ENCODE measurements at places on chromosomes 13 and 19.

- no peak for DNase-seq
These were observed 622 bp downstream of the RASA3 start for GRCh38 chr13:114131583-114132418.

DNA sequence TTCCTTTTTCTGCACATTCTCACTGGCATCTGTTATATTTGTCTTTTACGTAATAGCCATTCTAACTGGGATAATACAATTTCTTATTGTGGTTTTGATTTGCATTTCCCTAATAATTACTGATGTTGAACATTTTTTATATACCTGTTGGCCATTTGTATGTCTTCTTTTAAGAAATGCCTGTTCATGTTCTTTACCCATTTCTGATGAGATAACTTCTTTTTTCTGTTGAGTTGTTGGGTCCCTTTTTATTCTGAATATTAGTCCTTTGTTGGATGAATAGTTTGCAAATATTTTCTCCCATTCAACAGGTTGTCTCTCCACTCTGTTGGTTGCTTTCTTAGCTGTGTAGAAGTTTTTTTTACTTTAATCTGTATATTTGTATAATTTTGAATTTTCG, 147.7 kb upstream of the TRPC4 start:
- DNase-seq = no peak

DNA sequence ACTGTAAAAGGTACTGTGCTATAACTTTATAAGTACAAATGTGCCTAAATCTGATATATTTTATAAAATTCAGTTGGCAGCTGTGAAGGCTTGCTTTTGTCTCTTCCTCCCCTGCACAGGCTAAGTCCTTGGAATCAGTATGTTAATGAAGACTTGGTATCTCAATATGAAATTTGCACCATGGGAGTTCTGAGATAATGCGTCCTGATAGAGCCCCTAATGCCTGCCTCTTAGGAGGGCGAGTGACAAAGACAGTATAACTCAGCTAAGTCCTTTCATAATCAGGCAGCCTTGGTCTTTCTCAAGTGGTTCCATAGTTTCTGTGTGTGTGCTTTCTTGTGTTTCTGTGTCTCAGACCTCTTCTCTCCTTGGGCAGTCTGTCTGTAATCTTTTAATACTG, 14.7 kb downstream of the LRCH1 start:
- DNase-seq = no peak

DNA sequence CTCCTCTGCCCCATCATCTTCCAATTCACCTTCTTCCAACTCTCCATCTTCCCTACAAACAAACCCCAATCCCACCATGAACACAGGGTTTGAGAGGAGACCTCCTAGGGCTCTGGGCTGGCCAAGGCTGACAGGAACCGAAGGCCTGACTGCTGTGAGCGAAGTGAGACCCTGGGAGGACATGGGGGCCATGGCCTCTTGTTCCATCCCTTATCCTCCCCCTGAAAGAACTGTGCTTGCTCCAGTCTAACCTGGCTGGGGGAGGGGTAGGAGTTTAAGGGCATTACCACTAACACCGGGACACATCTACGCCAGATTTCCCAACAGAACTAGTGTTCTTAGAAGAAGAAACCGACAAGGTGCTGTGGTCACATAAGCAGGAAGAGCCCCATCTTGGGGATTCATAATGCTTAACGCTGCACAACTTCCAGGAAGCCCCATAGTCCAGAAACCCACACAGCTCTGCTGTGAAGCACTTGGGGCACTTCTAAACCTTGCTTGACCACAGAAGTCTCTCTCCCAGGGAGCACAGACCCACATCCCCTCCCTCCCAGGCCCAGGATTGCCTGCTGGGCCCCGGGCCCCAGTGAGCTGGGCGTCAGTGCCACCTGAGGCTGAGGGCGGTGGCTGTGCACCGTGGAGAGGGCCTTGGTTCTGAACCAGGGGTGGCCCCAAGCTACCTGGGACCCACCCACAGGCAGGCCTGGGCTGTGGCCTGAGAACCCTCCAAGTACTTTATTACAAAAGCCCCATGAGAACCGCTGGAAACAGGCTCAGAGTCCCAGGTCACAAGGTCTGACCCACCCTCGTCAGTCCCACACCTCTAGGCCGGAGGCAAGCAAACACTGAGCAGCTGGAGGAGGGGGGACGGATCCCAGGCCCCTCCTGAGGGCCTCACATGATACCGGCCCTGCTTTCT, 18.8 kb downstream of the ZC3H4 start:
- no peak for DNase-seq

GRCh38 chr19:14954071-14954655, 12.9 kb downstream of the OR7C2 start:
- DNase-seq = no peak

DNA sequence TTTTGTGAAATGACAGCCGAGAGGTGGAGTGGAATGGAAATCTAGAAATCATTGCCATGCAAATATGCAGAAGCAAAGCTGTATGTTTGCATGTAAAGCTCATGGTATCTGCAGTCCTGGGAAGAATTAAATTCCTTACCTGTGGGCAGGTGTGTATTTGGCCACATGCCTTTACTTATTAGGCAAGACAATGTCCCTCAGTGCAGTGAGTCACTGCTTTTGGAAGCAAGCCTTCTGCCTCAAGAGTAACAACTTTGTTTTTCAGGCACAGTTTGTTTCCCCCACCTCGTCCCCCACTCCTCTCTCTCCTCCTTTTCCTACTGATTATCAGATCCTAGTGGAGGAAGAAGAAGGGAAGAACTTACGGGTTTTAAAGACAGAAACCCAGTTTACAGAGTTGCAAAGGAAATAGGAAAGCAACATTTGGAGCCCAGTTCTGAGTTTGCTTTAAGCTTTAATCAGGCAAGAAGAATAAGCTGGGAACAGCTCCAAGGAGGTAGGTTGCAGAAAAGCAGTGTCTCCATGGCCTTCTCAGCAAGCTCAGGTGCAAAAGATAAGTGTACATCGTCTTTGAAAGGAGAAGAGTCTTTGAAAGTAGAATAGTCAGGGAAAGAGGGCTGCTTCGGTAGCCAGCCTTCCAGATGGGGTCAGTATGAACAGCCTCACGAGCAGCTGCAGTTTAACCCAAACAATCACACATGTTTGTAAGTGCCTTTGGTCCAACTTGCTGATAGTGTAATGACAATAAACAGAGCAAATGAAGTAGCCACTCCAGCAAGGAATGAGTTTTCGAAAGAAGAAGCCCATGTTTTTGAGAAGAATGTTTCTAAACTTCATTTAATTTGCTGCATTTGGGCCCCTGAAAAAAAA, 190.1 kb downstream of the KLF5 start:
- DNase-seq = no peak

DNA sequence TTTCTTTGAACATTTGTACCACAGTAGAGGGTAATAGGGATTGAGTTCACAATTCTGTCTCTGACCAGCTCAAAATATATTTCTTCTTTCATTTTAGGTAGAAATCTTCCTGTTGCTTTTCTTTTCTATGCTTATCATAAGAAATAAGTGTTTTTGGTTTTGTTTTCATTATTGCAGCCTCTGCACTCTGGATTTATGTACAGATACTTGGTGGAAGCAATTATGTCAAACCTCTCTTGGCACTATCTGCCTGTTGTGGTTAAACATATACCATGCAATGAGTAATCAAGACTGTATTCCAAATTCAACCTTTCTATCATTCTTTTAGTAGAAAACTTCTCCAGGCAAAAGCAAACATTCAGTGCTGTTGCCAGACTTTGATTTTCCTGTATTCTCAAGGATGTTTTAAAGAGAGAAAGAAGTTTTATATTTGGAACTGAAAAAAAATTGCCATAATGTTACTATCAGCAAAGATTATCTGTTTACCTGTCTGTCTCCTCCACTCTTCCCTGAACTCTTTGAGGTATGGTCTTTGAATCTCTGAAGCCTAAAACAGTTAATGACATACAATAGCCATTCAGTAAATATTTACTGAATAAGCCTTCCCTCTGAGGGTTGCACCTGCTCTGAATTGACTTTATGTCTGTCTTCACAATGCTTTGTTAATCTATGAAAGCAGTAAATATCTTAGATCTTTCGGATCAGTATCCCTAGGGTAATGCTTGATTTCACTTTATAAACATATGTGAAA, 612.5 kb upstream of the PRR20A start:
- DNase-seq = no peak

DNA sequence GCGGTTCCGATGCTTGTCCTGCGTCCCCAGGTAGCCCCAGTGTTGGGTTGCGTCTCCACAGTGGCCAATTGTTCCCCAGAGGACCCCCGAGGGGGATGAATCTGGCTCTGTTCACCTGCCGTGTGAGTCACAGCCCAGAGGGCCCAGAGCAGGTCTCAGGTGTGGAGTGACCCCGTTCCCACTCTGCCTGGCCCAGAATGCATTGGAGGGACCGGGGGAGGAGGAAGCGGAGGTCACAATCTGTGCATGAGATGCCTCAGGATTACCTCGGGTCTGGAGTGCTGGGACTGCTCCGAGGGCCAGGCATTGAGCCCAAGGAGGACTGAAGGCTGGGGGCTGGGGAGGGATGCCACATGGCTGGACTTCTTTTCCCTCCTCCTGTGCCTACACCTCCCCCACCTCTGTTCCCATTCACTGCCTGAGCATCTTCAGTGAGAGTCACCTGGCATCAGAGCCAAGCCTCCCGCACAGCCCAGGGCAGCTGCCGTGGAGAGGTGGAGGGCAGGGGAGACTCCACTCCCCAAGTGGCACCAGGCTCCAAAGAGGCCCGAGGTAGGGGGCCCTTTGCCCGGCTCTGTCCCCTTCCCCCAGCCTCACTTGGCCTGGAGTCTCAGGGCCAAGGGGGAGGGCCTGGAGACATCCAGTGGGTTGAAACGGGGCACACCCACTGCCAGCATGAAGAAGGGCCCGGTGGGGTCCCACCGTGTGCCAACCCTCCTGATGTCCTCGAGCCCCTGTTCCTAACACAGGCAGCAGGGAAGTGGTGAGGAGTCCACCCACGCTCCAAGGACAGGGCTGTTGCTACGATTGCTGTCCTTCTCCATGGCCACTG, 81.1 kb downstream of the CHST8 start:
- no peak for DNase-seq

DNA sequence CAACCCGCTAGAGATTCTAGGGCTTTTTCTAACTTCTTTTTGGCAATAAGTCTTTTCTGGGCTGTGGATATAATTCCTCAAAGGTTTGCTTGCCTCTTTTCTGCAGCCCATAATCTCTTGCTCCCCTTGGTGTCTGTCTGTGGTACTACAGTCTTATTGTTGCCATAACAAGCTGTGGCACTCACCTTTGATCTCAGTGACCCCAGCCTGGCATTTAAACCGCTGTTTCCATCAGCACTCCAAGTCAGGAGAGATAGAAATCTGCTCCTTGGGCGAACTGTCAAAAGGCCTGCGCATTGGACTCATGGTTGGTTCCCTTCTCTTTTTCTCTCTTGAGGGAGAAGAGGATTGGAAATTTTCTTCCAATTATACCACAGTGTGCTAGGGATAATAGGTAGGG, 14.5 kb upstream of the MPHOSPH8 start:
- DNase-seq = no peak

DNA sequence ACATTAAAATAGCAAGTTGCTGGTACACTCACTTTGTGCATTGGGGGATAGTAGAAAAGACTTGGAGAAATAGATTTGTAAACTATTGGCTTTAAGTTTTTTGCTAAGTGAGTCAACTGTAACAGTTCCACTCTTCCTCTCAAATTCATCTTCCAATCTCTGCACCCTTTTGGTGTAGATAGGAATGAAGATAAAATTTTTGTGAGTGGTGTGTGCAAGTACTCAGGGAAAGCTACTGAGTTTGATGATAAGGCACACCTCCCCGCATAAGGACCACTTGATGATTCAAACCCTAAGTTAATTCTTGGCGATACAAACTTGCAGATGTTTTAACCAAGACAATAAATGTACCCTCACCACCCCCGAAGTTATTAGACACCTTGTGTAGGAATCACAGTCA, 168.3 kb upstream of the SLITRK1 start:
- DNase-seq = no peak

GRCh38 chr19:5484398-5485285, 29.4 kb downstream of the ZNRF4 start:
- no peak for DNase-seq

GRCh38 chr19:48741129-48741999, 954 bp upstream of the RASIP1 start:
- DNase-seq = no peak

DNA sequence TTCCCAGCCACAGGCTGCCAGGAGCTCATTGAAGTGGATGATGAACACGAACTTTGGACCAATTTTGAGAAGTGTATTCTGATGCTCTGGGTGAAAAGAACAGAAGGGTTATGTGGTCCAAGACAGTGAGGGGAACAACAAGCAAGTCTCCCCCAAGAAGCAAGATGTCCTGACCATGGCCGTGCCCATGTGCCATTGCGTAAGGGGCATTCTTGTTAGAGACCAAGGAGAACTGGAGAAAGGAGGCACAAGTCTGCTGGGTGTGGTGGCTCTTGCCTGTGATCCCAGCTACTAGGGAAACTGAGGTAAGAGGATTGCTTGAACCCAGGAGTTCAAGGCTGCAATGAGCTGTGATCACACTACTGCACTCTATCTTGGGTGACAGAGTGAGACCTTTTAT, 27.0 kb upstream of the UBAC2 start:
- no peak for DNase-seq

- DNase-seq = no peak
These were observed 56.9 kb upstream of the TSHZ3 start for GRCh38 chr19:31406106-31406505.

GRCh38 chr19:52673014-52673413, 34.9 kb upstream of the ZNF83 start:
- no peak for DNase-seq

GRCh38 chr19:34601071-34601470, 75.9 kb downstream of the SCGB2B2 start:
- no peak for DNase-seq

- DNase-seq = no peak
These were observed 420.3 kb downstream of the PCDH17 start for GRCh38 chr13:58051807-58052375.

GRCh38 chr19:20969498-20969897, 46.4 kb downstream of the ZNF85 start:
- no peak for DNase-seq

- DNase-seq = no peak
These were observed 61.7 kb upstream of the WASF3 start for GRCh38 chr13:26495750-26496149.

GRCh38 chr13:100600915-100601314, 12.3 kb upstream of the GGACT start:
- DNase-seq = no peak

GRCh38 chr13:113061796-113062425, 43.7 kb upstream of the F7 start:
- DNase-seq = no peak

- no peak for DNase-seq
These were observed 36.4 kb downstream of the ZNF582 start for GRCh38 chr19:56356944-56357343.

DNA sequence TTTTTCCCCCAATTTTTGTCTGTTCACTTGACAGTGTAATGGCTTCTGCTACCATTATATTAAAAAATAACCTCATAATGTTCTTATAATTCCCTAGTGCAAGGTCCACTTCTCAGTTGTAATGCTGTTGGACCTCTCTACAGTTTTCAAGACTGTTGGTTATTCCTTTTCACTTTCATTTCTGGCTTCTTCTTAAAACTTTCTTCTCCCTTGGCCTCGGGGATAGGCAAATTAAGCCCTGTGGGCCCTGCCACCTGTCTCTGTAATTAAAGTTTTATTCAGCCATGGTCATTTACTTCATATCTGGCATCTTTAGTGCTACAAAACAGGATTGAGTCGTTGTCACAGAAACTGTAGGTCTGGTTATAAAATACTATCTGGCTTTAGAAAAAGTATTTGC, 313.5 kb downstream of the KLF12 start:
- DNase-seq = no peak

Measured in tibial nerve (tissue), 4 donors.